HTR-8/SVneo (cell line): ENCODE measurements at places on chromosomes 7 and 10.

GRCh38 chr7:122468945-122469344 is 164.4 kb upstream of the FEZF1 start:
- no peak for DNase-seq

- no peak for DNase-seq
Measured at GRCh38 chr10:74306227-74306982, 155.4 kb downstream of the ADK start.

DNA sequence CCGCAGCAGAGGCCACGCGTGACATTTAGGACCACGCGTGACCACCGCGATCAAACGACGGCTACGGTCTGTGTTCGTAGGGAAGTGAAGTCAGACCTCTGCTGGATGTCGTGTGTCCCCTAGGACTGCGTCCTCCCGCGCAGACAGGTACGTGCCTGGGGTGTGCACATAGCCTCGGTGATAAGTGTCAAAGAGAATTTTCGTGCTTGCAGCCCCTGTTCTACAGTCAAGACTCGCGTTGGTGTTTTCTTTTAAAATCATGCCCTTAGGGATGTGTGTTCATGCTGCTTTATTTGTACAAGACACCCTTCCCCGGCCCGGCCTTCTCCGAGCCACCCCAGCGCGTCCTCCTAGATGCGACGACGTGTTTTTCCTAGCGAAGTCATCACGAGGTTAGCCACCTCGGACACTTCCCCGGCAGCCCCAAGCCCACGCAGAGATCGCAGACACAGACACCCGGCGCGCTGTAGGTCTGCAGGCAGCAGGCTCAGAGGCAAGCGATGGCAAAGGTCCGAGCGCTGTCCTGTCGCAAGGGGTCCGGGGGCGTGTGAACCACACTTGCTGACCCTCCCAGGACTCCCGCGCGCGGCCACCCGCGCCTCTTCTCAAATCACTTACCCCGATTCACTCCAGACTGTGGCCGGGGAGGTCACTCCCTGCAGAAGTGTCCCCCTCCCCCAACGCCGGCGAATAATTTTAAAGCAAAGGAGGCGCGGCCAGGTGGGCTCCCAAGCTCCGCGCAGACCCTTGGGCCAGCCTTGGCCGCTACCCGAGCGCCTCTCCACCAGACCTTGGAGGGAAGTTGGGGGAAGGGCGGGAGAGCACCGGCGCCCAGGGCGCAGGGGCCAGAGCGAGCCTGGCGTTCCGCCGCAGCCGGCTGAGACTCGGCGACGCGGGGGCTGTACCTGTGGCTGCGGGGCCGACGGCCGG is 552 bp downstream of the MKX start:
- no peak for DNase-seq

DNA sequence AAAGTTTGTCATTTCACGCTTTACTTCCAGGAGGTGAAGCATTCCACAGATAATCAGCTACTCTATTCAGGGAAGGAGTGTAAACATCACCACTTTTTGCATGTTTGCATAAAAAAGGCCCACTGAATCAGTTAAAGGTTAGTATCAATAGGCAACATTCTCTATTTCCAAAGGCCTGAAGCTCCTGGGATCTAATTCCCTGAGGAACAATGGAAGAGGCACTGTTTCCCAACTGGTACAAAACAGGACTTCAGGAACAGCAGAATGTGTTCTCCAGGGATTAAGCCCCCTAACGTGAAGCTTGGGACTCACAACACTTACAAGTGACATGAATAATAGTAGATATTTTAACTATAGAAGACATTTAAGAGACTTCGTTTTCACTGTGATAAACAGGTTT is 6.1 kb downstream of the LRRN3 start:
- no peak for DNase-seq

GRCh38 chr7:130446259-130446658 is 5.4 kb upstream of the CEP41 start:
- no peak for DNase-seq
